Psoas muscle (tissue), 8 donors: ENCODE measurements at places on chromosomes 2 and 18. TPM values are rescaled to one million over a fixed set of nuclear protein-coding genes. Genes with fewer than 3 reads are reported as not detected.

GRCh38 chr2:235300368-235301201 is 193.3 kb upstream of the AGAP1 start:
- no peak overlapping the region for H3K4me3 ChIP-seq
- no peak for DNase-seq
- no peaks in the 10 kb centered on the region for H3K36me3 ChIP-seq
- H3K27ac ChIP-seq = no peak overlapping the region

LIMS3 gene
- 5.7 TPM for total RNA-seq

CXCR1 gene
- 0.28 TPM for total RNA-seq

POTEF gene
- not detected for total RNA-seq

DNA sequence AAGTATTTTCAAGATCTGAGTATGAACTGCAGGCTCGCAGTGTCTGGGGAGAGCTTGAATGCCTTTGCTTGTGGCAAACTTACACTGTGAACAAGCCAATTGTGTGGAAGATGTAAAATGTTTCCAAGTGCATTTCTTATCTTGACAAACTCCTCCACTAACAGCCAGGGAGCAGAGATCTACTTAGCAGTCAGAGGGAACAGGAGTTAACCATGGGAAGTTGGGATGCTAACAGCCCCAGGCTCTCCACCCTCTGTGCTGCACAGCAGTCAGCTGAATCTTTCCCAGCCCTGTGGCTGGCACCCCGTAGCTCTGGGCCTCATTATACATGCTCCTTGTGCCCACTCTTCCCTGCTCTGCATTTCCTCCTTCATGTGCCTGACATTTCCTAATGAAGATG is 450.2 kb downstream of the TSN start:
- no peaks in the 10 kb centered on the region for H3K4me1 ChIP-seq
- DNase-seq = no peak
- H3K4me3 ChIP-seq = no peak overlapping the region
- no peak overlapping the region for H3K27ac ChIP-seq
- H3K36me3 ChIP-seq = no peaks in the 10 kb centered on the region
- no peaks in the 10 kb centered on the region for H3K27me3 ChIP-seq

- no peaks in the 10 kb centered on the region for H3K4me1 ChIP-seq
- DNase-seq = no peak
- no peak overlapping the region for H3K27ac ChIP-seq
- H3K36me3 ChIP-seq = no peaks in the 10 kb centered on the region
- H3K27me3 ChIP-seq = no peaks in the 10 kb centered on the region
These were observed 155.0 kb upstream of the SLC8A1 start for GRCh38 chr2:40606862-40607261.

AP1S3 gene
- total RNA-seq = 0.44 TPM

DNA sequence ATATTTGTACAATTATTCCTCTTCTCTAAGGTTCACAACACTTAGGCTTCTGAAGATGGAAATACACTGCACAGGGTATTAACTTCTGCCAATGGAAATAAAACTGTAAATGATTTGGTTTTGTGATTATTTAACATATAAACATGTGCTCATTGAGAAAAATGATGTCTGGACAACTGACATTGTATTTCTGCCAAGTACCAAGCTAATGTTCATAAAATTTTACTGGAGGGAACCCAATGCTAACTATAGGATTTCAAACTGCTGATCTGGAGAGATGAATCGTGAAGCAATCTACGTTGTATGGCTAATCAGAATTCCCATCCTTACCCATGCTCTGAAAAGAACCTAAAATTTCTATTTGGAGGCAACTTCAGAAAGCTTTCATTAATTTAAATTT is 279.7 kb downstream of the NRXN1 start:
- H3K27ac ChIP-seq = no peak overlapping the region
- H3K27me3 ChIP-seq = no peaks in the 10 kb centered on the region
- no peaks in the 10 kb centered on the region for H3K36me3 ChIP-seq
- no peak for DNase-seq
- no peak overlapping the region for H3K4me3 ChIP-seq
- no peaks in the 10 kb centered on the region for H3K4me1 ChIP-seq

TMEM247 gene
- total RNA-seq = not detected

GRCh38 chr2:70981421-70981820 is 3.0 kb downstream of the ANKRD53 start:
- H3K4me1 ChIP-seq = peaks cover 13% of the 10 kb centered on the region
- H3K27ac ChIP-seq = no peak overlapping the region
- H3K4me3 ChIP-seq = no peak overlapping the region

GRCh38 chr2:220521551-220521950 is 894.1 kb downstream of the SLC4A3 start:
- no peaks in the 10 kb centered on the region for H3K27me3 ChIP-seq
- no peak overlapping the region for H3K4me3 ChIP-seq
- no peak overlapping the region for H3K27ac ChIP-seq

CD8B gene
- total RNA-seq = 0.43 TPM

DNA sequence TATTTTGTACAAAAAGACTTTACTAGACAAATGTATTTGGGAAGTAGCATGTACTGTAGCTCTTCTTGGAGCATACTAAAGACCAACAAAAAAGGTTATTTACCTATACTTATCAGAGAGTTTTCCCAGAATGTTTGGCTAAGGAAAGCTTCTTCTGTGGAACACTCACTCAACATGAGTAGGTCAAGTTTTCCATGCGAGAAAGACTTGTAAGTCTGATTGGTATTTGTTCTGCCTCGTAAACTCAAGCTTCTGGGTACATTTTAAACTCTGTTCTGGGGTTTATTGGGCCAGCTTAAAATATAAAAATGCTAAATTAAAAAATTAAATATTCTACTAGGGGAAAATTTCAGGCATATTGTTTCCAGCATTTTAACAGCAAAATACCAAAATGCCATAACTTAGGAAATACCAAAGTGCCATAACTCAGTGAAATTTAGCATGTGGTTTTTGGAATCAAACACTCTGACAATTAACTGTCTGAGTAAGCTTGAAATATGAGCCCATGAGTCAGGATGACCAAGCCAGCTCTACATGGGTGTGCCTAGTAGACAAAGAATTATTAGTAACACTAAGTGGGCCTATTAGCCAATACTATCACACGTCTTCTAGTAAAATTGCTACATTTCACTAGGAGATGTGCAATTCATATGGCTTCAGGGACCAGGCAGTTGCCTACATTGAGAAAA is 47.3 kb upstream of the SERPINE2 start:
- H3K4me1 ChIP-seq = peaks cover 8% of the 10 kb centered on the region
- H3K27me3 ChIP-seq = no peaks in the 10 kb centered on the region
- H3K4me3 ChIP-seq = no peak overlapping the region
- H3K27ac ChIP-seq = no peak overlapping the region
- no peak for DNase-seq
- no peaks in the 10 kb centered on the region for H3K36me3 ChIP-seq

GRCh38 chr2:230627806-230628724 is 84.6 kb upstream of the CAB39 start:
- H3K36me3 ChIP-seq = no peaks in the 10 kb centered on the region
- H3K27ac ChIP-seq = no peak overlapping the region
- H3K4me3 ChIP-seq = no peak overlapping the region

- no peaks in the 10 kb centered on the region for H3K36me3 ChIP-seq
- DNase-seq = no peak
- H3K4me3 ChIP-seq = no peak overlapping the region
- no peaks in the 10 kb centered on the region for H3K4me1 ChIP-seq
- H3K27me3 ChIP-seq = no peaks in the 10 kb centered on the region
These were observed 289.6 kb downstream of the CDH2 start for GRCh38 chr18:27887287-27887686.

- no peak for DNase-seq
- peaks cover 12% of the 10 kb centered on the region for H3K4me1 ChIP-seq
- H3K4me3 ChIP-seq = no peak overlapping the region
- no peak overlapping the region for H3K27ac ChIP-seq
These were observed 49.6 kb upstream of the RMDN2 start for GRCh38 chr2:37875403-37875906.

C2orf92 gene
- 1.9 TPM for total RNA-seq

DNA sequence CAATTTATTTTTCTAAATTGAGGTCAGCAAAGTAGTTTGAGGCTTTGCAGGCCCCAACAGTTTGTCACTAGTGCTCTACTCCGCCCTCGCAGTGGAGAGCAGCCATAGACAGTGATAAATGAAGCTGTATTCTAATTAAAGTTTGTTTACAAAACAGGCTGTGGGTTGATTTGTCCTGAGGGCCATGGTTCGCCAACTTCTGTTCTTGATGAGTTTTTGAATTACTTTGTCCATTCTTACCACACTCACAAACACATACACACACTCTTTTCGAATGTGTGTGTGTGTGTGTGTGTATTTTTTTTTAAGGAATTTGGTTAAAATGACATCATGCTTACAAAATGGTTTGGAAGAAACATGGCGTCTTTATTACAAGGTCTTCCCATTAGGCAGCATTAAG is 68.6 kb downstream of the MTCL1 start:
- H3K36me3 ChIP-seq = no peaks in the 10 kb centered on the region
- H3K4me1 ChIP-seq = no peaks in the 10 kb centered on the region
- no peak overlapping the region for H3K27ac ChIP-seq
- DNase-seq = no peak
- H3K27me3 ChIP-seq = no peaks in the 10 kb centered on the region
- H3K4me3 ChIP-seq = no peak overlapping the region

DNA sequence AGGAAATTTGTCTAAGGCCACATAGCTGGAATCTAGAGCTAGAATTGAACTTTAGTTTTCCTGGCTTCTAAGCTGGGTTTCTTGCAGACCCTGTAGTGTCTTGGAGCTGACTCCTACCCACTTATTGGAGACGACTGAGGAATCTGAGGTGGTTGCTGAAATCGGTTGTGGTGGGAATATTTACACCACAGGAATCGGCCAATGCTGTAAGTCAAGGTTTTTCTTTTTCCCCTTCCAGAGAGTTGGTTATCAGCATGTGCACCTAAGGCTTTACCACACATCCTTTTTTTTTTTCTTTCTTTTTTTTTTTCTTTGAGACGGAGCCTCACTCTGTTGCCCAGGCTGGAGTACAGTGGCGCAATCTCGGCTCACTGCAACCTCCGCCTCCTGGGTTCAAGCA is 9.4 kb downstream of the CABLES1 start:
- H3K4me3 ChIP-seq = no peak overlapping the region
- no peaks in the 10 kb centered on the region for H3K27me3 ChIP-seq
- H3K4me1 ChIP-seq = no peaks in the 10 kb centered on the region
- H3K27ac ChIP-seq = no peak overlapping the region
- no peaks in the 10 kb centered on the region for H3K36me3 ChIP-seq
- no peak for DNase-seq

GRCh38 chr2:96241227-96241626 is 24.6 kb downstream of the TMEM127 start:
- peak overlapping the region; percentile 47 for H3K4me3 ChIP-seq
- DNase-seq = no peak
- H3K27me3 ChIP-seq = no peaks in the 10 kb centered on the region
- peaks cover 51% of the 10 kb centered on the region for H3K4me1 ChIP-seq
- H3K36me3 ChIP-seq = no peaks in the 10 kb centered on the region
